ENCODE measurements at places on chromosomes 12 and 14.

GRCh38 chr12:103832048-103832997 lies 8.7 kb downstream of the NT5DC3 start:
- no peak for DNase-seq

DNA sequence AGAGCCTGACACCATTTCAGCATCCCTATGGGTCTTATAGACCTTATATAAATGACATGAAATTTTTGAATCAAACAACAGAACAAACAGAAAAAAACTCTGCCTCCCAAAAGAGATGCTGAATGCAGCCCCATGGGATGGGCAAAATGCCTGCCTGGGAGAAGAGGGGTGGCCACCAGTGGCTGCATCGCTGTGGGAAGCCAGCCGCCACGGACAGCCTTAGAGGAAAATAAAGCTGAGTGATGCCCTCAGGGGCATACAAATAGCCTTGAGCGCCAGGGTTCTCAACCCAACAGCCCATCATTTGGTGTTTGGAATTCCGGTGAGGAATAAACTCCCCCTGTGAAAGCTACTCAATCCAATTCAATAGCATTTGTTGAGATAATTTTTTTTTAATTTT lies 22.9 kb downstream of the SYNE3 start:
- no peak for DNase-seq

- no peak for DNase-seq
Measured at GRCh38 chr14:53027041-53027440, 76.2 kb upstream of the FERMT2 start.

DNA sequence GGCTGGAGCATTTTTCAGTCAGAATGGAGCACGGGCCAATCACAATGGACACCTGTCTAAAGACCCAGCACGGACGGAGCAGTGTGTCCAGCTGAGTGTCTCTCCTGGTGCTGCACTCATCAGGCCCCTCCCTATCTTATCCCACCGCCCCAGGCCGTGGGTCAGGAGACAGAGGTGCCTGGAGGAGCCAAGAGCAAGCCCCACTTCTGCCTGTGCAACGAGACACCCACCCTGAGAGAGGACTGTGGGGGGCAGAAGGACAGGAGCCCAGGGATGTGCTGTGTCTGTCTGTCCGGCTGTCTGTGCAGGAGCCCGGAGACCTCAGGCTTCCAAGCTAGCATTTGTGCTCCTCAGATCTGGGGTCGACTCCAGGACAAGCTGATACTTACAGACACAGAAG lies 69.6 kb upstream of the SFSWAP start:
- peak; percentile 43 for DNase-seq

- no peak for DNase-seq
Measured at GRCh38 chr12:6980740-6981139, 10.0 kb downstream of the EMG1 start.

- no peak for DNase-seq
Measured at GRCh38 chr14:103542605-103543088, 13.7 kb downstream of the TRMT61A start.

GRCh38 chr12:82862876-82863649 lies 176.4 kb downstream of the TMTC2 start:
- DNase-seq: no peak

DNA sequence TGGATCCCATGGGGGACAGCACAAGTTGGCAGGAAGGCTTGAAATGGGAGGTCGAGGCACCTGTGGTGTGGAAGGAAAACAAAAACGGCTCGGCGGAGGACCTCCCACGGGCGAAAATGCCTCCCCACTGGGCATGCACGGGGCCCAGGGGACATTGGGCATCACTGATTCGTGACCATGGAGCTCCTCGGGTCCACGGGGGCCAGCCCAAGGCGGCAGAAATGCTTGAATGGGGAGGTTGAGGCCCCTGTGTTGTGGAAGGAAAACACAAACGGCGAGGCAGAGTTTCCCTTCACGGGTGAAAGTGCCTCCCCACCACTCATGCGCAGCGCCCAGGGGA lies 376.0 kb downstream of the ALG10 start:
- peak; percentile 47 for DNase-seq

DNA sequence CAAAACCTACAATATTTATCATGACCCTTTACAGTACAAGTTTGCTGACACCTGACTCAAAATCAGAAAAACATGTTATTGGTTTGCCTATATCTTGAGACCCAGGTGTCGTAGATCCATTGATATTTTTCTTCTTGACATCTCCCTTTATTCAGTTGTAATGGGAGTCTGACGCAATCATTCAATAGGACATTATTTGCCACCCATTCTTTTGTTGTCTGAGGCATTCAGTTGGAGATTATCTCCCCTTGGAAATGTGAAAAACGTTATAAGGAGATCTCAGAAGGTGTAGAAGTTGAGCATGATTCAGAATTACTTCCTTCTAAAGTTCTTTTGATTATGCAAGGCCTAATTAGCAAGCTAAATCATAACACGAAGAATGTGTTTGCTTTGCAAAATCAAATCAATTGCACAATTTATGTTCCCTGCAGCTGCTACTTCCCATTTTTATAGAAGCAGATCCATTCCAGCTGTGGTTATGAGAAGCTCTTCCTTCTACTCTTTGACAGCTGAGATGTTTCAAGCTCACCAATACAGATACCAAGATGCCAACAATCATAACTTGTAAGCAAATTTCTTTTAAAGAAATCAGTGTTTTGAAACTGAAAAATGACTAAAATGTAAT lies 228.2 kb upstream of the SYT1 start:
- no peak for DNase-seq

GRCh38 chr12:119230807-119231206 lies 52.1 kb downstream of the HSPB8 start:
- DNase-seq: no peak

- peak; percentile 96 for DNase-seq
Measured at GRCh38 chr12:54368709-54369596, 4.7 kb upstream of the GPR84 start.

GRCh38 chr14:31357279-31357678 lies 63.1 kb downstream of the HEATR5A start:
- DNase-seq: no peak

- DNase-seq: peak; percentile 6
Measured at GRCh38 chr12:116337312-116337711, 59.8 kb upstream of the MED13L start.

DNA sequence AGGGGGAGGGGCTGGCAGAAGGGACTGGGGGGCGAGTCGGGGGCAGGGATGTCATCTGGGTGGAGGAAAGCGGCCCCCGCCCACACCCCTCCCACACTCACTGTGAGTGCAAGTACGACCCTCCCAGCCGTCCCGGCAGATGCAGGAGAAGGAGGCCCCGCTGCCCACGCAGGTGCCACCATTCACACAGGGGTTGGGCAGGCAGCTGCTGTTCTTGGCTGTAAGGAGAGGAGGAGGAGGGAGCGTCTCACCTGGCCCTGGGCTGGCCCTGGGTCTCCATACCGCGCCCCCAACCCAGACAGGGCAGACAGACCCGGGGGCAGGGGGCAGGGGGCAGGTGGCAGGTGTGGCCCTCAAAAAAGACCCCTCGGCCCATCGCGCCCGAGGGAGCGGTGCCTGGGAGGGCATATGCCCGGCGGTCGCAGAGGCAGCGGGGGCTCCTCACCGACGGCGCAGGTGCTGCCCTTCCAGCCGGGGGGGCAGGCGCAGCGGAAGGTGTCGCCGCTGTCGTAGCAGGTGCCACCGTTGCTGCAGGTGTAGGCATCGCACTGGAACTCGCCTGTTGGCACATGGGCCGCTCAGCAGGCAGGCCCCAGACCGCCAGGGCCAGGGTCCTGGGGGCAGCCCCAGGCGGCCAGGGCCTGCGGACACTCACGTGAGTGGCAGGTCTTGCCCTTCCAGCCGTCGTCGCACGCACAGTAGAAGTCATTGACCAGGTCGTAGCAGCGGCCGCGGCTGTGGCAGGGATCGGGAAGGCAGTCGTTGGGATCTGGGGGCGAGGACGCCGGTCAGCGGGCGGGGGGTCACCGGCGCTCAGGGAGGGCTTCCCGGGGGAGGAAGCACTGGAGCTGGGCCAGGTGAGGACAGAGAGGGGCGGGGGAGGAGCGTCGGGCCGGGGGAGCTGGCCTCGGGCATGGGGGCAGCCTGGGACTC lies 20.6 kb downstream of the JAG2 start:
- DNase-seq: no peak

GRCh38 chr12:119940897-119941296 lies 48.1 kb upstream of the BICDL1 start:
- no peak for DNase-seq

DNA sequence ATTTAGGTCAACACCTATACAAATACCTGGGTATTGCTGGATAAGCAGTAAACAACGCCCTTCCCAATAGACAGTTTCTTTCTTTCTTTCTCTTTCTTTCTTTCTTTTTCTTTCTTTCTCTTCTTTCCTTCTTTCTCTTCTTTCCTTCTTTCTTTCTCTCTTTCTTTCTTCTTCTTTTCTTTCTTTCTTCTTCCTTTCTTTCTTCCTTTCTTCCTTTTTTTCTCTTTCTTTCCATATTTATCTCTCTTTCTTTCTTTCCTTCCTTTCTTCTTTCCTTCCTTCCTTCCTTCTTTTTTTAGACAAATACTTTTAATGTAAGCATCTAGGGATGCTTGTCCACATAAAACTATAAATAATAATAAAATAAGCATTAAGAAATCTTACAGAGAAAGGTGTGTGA lies 123.2 kb downstream of the KCNK10 start:
- DNase-seq: no peak

DNA sequence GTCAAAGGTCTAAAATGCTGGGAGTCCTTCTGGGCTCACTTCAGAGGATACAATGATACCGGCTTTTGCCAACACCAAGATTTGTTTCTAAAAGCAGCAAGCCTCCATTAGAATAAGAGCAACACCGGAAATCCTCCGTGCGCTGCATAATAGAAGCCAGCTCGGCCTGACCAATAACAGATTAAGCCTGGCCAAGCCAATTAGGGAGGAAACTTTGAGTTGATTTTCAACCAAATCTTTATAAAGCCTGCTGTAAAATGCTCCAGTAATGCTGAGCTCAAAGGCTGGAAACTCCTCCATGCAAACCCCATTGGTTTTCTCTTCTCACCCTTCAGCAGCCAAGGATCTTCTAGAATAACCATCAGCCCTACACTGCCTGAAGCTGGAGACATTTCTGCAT lies 150.1 kb downstream of the NTF3 start:
- no peak for DNase-seq

DNA sequence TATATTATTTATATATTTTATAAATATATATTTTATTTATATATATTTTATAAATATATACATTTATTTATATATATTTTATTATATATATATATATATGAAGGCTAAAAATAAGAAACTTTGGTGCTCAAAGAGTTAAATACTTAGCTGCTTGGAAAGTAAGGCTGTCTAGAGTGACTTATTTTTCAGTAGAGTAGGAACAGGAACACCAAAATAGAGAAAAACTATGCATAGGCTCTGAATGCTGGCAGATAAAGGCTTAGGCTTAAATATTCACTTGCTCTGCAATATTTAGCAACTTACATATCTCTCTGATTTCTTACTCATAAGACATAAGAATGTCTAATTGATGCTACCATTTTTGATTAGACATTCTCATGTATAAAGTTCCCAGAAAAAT lies 991.2 kb downstream of the VRK1 start:
- DNase-seq: no peak

GRCh38 chr12:26318661-26319068 lies 123.3 kb downstream of the SSPN start:
- DNase-seq: no peak

DNA sequence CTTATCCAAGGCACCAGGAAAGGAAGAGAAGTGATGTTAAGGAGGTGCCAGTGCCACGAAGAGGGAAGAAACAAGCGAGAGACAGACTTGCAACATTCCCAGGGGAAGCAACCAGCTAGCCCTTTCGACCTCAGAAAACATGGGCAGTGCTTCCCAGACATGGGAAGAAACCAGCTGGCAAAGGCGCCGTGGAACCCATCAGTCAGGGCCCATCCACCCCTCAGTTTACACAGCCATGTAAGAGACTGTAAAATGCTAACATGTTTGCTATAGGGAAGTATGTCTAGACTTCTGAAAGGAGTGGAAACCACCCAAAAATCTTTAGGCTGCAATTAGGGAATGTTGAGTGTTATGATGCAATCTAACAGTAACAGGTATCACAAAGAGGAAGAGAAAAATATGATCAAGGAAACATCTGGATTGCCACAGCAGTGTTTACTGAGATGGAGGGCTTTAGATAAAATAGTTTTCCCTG lies 26.3 kb downstream of the ANAPC5 start:
- no peak for DNase-seq

- peak; percentile 49 for DNase-seq
Measured at GRCh38 chr12:2647186-2647585, 147.6 kb upstream of the FKBP4 start.

DNA sequence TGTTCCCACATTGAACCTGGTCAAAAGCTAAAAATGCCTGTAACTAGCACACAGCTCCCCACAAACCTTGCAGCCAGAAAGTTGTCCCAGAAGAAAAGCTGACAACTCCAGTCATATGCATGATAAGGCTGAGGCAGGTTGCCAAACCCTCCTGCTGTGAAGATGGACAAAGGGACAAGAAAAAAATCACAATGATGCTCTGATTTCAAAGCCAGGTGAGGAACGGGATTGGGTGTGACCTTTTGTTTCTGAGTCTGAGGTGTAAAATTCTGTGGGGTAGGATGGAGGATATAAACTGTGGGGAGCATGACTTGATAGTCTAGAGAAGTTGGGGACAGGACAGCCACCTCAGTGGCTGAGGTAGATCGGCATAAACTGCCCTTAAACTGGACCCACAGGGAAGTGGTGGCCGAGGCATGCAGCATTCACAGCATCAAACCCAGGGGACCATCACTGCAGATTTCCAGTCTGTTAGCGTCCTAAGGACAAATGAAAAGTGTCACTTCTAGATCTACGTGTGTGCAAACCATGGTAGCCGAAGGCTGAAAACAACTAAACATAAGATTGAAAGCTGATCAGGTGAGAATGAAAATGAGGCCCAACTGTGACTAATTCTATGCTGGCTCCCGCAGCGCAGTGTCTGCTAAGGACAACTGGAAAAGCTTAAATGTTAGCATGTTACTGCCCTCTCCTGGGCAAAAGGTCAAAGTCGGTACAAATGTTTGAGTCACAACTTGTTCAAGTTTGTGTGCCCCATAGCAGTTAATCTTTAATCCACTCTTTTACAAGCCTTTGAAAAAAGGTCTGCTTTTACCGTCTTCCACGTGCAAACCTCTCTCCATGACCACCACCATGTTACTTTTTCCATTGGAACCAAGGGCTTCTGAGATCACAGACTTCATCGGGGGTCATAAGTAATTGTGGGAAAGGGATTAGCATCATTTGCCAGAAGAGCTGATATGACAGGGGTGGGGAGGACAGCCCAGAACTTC lies 39.8 kb downstream of the GRIN2B start:
- DNase-seq: no peak

DNA sequence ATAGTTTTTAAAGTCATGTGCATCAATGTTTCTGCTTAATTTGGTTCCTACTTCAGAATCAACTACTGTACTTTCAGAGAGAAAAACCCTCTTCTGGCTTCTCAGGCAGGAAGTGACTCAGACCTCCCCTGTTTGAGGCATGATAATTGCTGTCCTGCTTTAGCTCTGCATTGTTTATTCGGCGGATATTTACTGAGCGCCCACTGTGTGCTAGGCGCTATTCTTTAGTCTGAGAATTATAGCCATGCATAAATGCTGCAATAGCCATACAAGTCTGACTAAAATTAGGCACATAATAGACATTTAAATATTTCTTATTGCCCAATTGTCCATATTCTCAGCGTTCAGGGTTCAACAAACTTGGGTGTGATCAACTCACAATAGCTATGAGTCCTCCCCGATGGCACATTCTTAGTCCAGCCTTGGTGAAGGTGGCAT lies 6.1 kb upstream of the AMIGO2 start:
- no peak for DNase-seq
